CD4-positive, alpha-beta T cell treated with Interleukin-17A for 1 hour (primary cell): ENCODE measurements at places on chromosomes 13 and 19.
A peak's percentile ranks its signal among the peaks of the same experiment; 100 is the strongest.

- no peak for DNase-seq
Observed at GRCh38 chr19:41174297-41174928, 18.6 kb upstream of the CYP2S1 start.

- DNase-seq, result no peak
Observed at GRCh38 chr13:109869312-109870237, 83.2 kb upstream of the IRS2 start.

DNA sequence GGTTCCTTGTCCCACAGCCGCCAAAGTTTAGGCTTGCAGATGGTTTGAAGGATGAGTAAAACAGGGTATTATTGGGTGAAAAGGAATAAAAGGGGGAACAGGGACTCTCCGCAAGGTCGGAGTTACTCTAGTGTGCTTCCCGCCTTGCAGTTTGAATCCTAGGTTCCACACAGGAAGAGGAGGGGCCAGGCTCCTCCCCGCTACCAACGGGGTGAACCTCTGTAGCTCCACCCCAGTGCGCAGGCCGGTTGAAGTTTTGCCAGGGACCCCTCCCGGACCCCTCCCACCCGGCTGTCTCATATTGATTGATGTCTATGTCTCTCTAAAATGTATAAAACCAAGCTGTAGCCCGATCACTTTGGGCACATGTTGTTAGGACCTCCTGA lies 11.6 kb upstream of the GTF2F2 start:
- DNase-seq, result no peak

DNA sequence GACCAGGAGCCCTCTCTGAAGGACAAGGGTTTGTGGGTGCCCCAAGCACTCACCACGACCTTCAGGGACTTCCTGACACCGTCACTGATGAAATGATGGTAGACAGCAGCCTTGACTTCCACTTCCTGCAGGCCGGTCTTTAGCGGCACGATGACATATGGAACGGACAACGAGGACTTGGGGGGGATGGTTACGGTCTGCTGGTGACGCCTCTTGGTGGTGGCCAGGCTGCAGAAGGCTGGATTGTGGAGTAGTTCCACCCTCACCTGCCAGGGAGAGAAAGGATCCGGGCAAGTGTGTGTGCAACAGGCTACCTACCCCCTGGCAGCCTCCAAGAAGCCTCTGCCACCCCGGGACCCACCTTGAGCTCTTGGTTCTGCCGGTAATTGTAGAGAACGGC lies 23.2 kb downstream of the C3 start:
- no peak for DNase-seq

DNA sequence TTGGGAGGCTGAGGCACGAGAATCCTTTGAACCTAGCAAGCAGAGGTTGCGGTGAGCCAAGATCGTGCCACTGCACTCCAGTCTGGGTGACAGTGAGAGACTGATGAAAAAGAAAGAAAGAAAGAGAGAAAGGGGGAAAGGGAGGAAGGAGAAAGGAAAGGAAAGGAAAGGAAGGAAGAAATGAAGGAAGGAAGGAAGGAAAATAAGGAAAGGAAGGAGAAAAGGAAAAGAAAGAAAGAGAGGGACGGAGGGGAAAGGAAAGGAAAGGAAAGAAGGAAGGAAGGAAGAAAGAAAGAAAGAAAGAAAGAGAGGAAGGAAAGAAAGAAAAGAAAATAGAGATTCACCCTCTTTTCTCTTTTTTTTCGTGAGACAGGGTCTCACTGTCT lies 8.7 kb downstream of the PDE4A start:
- DNase-seq, result no peak

GRCh38 chr13:111093136-111093535 lies 22.0 kb upstream of the ARHGEF7 start:
- DNase-seq, result no peak

- DNase-seq, result peak; percentile 14
Observed at GRCh38 chr13:114313061-114313860, 1.0 kb upstream of the CHAMP1 start.
